K562 (cell line): ENCODE measurements at places on chromosomes 1 and 21. TPM values are rescaled to one million over a fixed set of nuclear protein-coding genes. Genes with fewer than 3 reads are reported as not detected.

DNA sequence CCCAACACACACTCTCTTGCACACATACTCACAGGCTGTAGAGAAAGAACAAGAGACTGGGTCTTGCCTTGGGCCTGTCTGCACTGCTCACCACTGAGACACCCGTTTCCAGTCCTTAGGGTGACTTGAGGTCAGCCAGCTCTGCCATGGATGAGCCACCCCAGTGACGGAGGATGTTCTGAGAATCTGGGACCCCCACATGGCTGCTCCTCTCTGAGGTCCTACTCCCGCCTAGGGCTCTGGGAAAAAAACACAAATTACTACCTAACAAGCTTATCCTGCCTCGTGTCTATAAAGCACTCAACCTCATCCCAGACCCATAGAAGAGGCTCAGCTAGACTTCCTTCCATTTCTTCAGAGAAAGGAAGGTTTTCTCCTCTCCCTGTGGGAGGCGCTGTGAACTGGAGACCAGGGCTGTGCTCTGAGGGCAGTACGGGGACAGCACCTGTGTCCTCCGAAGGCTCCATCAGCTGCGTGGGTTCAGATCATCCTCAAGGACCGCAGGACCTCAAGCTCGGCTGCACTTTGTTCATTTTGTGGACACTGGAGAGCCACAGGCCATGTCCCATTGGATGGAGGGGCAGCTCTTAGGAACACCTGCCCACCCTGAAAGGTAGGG lies 4.3 kb upstream of the CLEC20A start:
- H3K27ac ChIP-seq: no peak overlapping the region
- H3K4me3 ChIP-seq: no peak overlapping the region
- H3K4me1 ChIP-seq: peaks cover under 1% of the 10 kb centered on the region; the same call in 1 of the 2 replicates
- H3K27me3 ChIP-seq: peaks cover 27% of the 10 kb centered on the region

- no peaks in the 10 kb centered on the region for H3K36me3 ChIP-seq
- no peaks in the 10 kb centered on the region for H3K27me3 ChIP-seq
- DNase-seq: no peak
- H3K4me1 ChIP-seq: peaks cover 54% of the 10 kb centered on the region
- peak overlapping the region; percentile 51 for H3K4me3 ChIP-seq
- peak overlapping the region; percentile 77 for H3K27ac ChIP-seq
These were observed 814 bp downstream of the PAQR7 start for GRCh38 chr1:25874635-25875153.

- no peak overlapping the region for H3K4me3 ChIP-seq
- H3K4me1 ChIP-seq: peaks cover 3% of the 10 kb centered on the region; the same call in 1 of the 2 replicates
- H3K36me3 ChIP-seq: peaks cover 4% of the 10 kb centered on the region; the same call in 2 of the 3 replicates
- no peak overlapping the region for H3K27ac ChIP-seq
These were observed 6.5 kb downstream of the RNF11 start for GRCh38 chr1:51242546-51242945.

DNA sequence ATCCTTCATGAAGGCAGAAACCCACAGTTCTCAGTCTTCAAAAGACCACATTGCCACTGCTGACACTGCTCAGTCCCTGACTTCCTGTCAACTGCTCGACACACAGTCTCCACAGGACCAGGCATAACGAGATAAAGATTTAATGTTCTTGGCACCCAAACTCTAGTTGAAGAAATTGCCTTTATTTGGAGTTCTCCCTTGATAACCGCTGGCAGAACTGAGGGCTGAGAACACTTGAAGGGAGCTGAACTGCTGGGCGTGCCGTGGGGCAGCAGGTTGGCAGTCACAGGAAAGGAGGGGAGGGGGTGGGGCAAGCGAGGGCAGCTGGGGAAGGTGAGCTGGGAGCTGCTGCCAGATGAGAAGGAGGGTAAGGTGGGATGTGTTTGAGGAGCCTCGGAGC lies 15.9 kb downstream of the HENMT1 start:
- no peaks in the 10 kb centered on the region for H3K36me3 ChIP-seq
- H3K27ac ChIP-seq: no peak overlapping the region
- H3K4me1 ChIP-seq: peaks cover 8% of the 10 kb centered on the region

DNA sequence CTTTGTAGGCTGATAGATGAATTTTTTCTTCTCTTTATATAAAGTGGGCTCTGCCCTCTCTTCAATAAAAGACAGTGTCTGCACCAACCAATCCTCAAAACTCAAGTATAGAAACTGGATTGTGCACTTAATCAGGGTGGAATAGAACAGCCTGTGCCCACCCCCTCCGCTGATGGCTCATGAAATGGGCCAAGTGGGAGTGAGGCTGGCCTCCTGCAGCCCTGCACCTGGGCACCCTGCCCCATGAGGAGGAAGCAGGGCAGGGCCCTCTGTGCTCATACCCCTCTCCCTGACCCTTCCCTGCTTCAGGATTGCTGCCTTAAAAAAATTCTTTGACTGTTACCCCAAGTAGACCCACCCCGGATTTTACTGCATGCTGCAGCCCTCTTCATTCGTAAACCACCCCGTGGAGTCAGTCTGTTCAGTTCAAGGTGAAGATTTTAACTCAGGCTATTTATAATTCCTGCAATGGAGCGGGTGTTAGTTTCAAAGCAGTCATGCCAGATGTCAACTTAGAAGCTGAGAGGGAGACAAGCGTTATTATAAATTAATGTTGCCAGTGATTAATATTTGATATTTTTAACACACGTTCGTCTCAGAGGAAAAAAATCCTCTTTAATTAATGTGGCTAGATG lies 15.8 kb downstream of the PROK1 start:
- DNase-seq: no peak
- 0 out of 3 replicates have a peak, but pooled peaks cover 2% of the 10 kb centered on the region for H3K27me3 ChIP-seq
- H3K4me1 ChIP-seq: peaks cover 7% of the 10 kb centered on the region; the same call in 1 of the 2 replicates
- no peak overlapping the region for H3K4me3 ChIP-seq
- no peaks in the 10 kb centered on the region for H3K36me3 ChIP-seq

DNA sequence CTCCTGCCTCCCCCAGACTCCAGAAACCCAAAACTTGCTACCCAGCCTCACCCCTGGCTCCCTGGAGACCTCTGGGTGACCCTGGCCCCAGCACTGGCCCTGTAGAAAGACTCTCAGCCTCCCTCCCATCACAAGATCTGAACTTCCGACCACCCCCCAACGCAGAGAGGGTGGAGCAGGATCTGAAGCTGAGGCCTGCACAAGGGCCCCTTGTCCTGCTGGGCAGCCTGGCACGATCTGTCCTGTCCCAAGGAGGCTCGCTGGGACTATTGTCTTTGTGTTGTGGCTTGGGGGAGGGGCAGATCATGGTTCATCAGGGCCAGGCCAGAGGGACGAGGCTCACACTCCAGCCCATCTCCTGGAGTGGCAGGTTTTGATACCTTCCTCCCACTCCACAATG lies 20.0 kb downstream of the PHLDA3 start:
- DNase-seq: no peak
- no peak overlapping the region for H3K4me3 ChIP-seq
- H3K27ac ChIP-seq: no peak overlapping the region
- peaks cover 11% of the 10 kb centered on the region for H3K4me1 ChIP-seq
- H3K27me3 ChIP-seq: peaks cover 15% of the 10 kb centered on the region
- H3K36me3 ChIP-seq: no peaks in the 10 kb centered on the region

DNA sequence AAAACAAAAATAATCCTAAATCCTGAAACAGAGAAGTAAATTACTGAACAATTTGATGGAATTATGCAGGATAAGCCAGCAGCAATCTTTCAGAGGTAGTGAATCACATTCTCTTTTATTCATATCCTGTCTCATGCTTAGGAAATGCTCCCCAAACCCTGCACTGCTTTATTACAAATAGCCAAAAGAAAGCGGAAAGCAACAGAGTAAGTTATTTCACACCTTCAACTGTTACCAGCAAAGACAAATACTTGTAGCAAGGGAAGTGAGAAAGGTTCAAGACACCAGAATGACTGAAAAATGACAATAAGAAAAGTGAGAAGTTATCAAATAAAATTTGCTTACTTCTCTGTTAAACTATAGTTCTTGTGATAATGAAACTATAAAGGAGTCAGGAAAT lies 6.2 kb downstream of the ZRANB2 start:
- H3K36me3 ChIP-seq: peaks cover 94% of the 10 kb centered on the region
- H3K27me3 ChIP-seq: no peaks in the 10 kb centered on the region
- no peaks in the 10 kb centered on the region for H3K4me1 ChIP-seq
- H3K27ac ChIP-seq: no peak overlapping the region
- no peak for DNase-seq
- no peak overlapping the region for H3K4me3 ChIP-seq

Gene ACBD3
- total RNA-seq: 27.6 and 30.7 TPM in 2 replicates

Gene OR6N1
- not detected in 2 replicates for total RNA-seq

Gene CLCA4
- not detected in 2 replicates for total RNA-seq

Gene TMEM53
- 3.1 and 3.7 TPM in 2 replicates for total RNA-seq

Gene LCK
- 0.38 and 0.47 TPM in 2 replicates for total RNA-seq

Gene DMBX1
- 2.5 and 3.8 TPM in 2 replicates for total RNA-seq

Gene LRRC39
- total RNA-seq: 0.69 and 1.1 TPM in 2 replicates
